ENCODE measurements at places on chromosomes 2 and 18. TPM values are rescaled to one million over a fixed set of nuclear protein-coding genes. Genes with fewer than 3 reads are reported as not detected.

GRCh38 chr18:37246779-37247340, 318.7 kb downstream of the CELF4 start:
- no peaks in the 10 kb centered on the region for H3K4me1 ChIP-seq
- H3K4me3 ChIP-seq, result no peak overlapping the region
- no peaks in the 10 kb centered on the region for H3K36me3 ChIP-seq
- H3K27me3 ChIP-seq, result peaks cover 7% of the 10 kb centered on the region
- no peak overlapping the region for H3K27ac ChIP-seq
- DNase-seq, result no peak

- H3K27ac ChIP-seq, result peak overlapping the region; percentile 6
- no peaks in the 10 kb centered on the region for H3K36me3 ChIP-seq
- peaks cover 20% of the 10 kb centered on the region for H3K4me1 ChIP-seq
- no peak overlapping the region for H3K4me3 ChIP-seq
- peaks cover 2% of the 10 kb centered on the region for H3K27me3 ChIP-seq
- DNase-seq, result no peak
Measured at GRCh38 chr2:237895544-237896506, 36.4 kb downstream of the RAMP1 start.

- no peaks in the 10 kb centered on the region for H3K4me1 ChIP-seq
- peaks cover 10% of the 10 kb centered on the region for H3K27me3 ChIP-seq
- H3K27ac ChIP-seq, result no peak overlapping the region
- no peak for DNase-seq
- no peak overlapping the region for H3K4me3 ChIP-seq
Measured at GRCh38 chr2:3219536-3219935, 158.1 kb downstream of the EIPR1 start.

DNA sequence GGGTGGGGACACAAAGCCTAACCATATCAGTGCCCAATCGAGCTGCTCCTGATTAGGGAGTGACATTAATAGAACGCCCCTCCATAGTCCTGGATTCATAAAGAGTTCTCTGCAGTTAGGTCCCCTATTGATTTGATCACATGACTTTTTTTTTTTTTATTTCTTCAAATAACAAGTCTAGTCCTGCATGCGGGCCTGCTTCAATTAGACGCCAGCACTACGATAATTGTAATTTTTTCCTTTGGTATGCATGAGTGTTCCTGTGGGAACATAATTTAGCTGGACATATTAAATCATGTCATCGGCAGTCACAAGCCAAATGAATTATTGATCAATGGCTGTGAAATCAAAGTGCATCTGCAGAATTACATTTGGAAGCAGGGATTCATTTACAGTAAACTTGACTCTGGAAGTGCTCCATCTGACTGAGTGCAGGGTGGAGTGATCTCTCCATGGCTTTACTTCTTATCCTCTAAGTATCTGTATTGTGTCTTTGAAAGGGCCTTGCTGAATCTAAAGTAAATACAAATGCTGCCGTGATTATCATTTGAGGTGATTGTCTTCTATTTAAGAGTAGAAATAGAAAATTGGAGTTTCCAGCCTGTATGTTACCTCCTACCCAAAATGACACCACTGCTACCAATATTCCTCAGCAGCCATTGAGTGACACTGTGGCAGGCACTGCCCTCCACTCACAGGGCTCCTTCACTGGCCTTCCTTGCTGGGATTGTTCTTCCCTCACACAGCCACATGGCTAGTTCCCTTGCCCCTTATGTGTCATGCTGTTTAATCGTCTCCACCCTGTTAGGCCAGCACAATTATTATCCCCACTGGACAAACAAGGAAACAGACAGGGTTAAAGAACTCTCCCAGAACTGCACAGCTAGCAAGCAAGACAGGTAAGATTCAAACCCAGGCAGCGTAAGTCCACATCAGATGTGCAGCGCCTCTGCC, 337.4 kb upstream of the ID2 start:
- H3K4me3 ChIP-seq, result no peak overlapping the region
- DNase-seq, result no peak
- no peak overlapping the region for H3K27ac ChIP-seq
- peaks cover 9% of the 10 kb centered on the region for H3K4me1 ChIP-seq
- H3K36me3 ChIP-seq, result no peaks in the 10 kb centered on the region

DNA sequence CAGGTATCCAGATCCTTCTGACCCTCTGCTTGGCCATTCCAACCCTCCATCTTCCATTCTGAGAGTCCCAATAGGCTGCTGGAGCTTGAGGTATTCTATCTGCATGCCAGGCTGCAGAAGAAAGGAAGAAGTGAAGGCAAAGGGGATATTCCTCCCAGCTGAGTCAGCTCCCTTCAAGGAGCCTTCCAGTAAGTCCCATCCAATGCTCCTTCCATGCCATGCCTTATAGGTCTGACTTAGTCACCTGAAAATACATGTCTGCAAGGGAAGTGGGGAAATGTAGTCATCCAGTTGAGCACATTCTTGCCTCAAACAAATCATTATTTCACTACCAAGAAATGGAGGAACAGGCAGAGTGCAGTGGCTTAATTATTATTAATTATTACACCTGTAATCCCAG, 464.6 kb downstream of the CNTNAP5 start:
- H3K36me3 ChIP-seq, result no peaks in the 10 kb centered on the region
- H3K27ac ChIP-seq, result no peak overlapping the region
- DNase-seq, result no peak
- H3K4me3 ChIP-seq, result no peak overlapping the region

GRCh38 chr2:96164459-96165184, 19.4 kb upstream of the DUSP2 start:
- peaks cover 7% of the 10 kb centered on the region for H3K36me3 ChIP-seq
- H3K27ac ChIP-seq, result peak overlapping the region; percentile 62
- H3K4me3 ChIP-seq, result no peak overlapping the region

DNA sequence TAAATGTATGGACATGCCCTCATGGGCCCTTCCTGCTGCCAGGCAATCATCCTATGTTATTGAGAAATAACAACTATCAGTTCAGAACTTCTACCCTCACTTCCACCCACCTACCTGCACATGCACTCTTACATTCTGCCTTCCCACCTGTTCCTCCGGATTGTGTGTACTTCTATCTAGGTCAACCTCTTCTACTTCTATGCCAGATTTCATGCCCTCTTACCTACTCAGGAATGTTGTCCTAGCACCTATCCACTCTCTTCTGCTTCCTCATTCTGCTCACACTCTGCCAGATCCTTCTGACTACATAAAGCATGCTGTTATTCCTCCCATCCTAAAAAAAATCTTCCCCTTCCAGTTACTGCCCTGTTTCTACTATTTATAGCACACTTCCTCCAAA, 333.5 kb downstream of the IRS1 start:
- no peaks in the 10 kb centered on the region for H3K27me3 ChIP-seq
- no peaks in the 10 kb centered on the region for H3K4me1 ChIP-seq
- H3K4me3 ChIP-seq, result no peak overlapping the region
- H3K36me3 ChIP-seq, result no peaks in the 10 kb centered on the region

- no peak overlapping the region for H3K4me3 ChIP-seq
- H3K4me1 ChIP-seq, result peaks cover 12% of the 10 kb centered on the region
- H3K27ac ChIP-seq, result no peak overlapping the region
- no peaks in the 10 kb centered on the region for H3K36me3 ChIP-seq
- H3K27me3 ChIP-seq, result no peaks in the 10 kb centered on the region
- peak; percentile 14 for DNase-seq
Measured at GRCh38 chr2:189116087-189116486, 63.5 kb downstream of the COL5A2 start.

- H3K36me3 ChIP-seq, result peaks cover 5% of the 10 kb centered on the region
- peak; percentile 47 for DNase-seq
- peaks cover 37% of the 10 kb centered on the region for H3K4me1 ChIP-seq
- H3K27ac ChIP-seq, result no peak overlapping the region
- H3K4me3 ChIP-seq, result no peak overlapping the region
- H3K27me3 ChIP-seq, result peaks cover 2% of the 10 kb centered on the region
Measured at GRCh38 chr2:10331027-10331701, 28.5 kb downstream of the HPCAL1 start.

DNA sequence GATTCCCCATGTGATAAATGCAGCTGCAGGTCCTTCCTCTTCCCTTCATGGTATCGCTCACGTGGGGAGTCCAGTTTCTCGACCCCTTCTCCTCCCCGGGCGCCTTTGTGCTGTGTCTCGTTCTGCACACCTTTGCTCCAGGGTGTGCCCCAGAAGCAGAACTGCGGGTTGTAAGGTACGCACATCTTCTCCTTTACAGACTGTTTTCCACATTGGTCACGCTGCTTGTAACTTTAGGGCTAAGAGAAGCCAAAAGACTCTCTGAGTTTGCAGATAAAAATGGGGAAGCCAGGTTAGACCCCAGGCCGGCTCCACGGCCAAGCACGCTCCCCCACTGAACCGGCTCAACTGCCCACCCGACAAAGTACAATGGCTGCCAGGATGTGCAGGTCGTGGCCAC, 45.9 kb upstream of the TFCP2L1 start:
- H3K4me1 ChIP-seq, result peaks cover 3% of the 10 kb centered on the region
- no peak for DNase-seq
- peaks cover 9% of the 10 kb centered on the region for H3K36me3 ChIP-seq
- peaks cover under 1% of the 10 kb centered on the region for H3K27me3 ChIP-seq
- no peak overlapping the region for H3K4me3 ChIP-seq
- H3K27ac ChIP-seq, result no peak overlapping the region

DNA sequence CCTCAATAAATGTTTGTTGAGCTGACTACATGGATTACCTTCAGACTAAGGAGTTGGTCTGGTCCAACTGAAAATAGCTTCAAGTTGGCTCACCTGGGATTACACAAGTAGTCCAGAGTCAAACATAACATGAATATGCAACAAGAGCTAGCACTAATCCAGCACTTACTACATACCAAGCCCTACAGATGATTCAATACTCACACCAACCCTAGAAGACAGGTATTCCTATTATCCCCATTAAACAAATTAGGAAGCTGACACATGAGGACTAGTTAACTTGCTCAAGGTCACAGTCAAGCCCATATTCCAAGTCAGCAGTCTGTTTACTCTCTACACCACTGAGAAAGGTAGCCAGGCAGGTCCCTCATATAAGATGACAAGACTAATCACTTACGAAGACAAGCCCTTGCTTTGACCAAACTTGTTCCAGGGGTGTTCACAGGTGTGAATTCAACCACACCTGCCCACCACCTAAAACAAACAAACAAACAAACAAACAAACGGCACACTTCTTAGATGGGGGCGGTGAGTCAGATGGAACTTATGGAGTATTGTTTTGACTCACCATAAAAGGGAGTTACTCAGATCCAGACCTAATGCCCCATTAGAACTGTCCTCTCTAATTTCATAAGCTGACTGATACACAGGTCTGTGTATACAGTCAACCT, 29.1 kb downstream of the TMEM131 start:
- H3K4me1 ChIP-seq, result peaks cover 4% of the 10 kb centered on the region
- no peak for DNase-seq
- H3K27me3 ChIP-seq, result peaks cover 1% of the 10 kb centered on the region
- H3K4me3 ChIP-seq, result no peak overlapping the region

GRCh38 chr2:130818809-130819208, 17.9 kb upstream of the ARHGEF4 start:
- H3K4me3 ChIP-seq, result no peak overlapping the region
- H3K27me3 ChIP-seq, result no peaks in the 10 kb centered on the region
- no peaks in the 10 kb centered on the region for H3K36me3 ChIP-seq
- no peak overlapping the region for H3K27ac ChIP-seq
- no peak for DNase-seq
- H3K4me1 ChIP-seq, result peaks cover 4% of the 10 kb centered on the region

- no peak for DNase-seq
- H3K4me3 ChIP-seq, result no peak overlapping the region
- H3K27me3 ChIP-seq, result no peaks in the 10 kb centered on the region
- H3K36me3 ChIP-seq, result no peaks in the 10 kb centered on the region
- no peak overlapping the region for H3K27ac ChIP-seq
- H3K4me1 ChIP-seq, result no peaks in the 10 kb centered on the region
Measured at GRCh38 chr2:152961351-152961750, 242.9 kb downstream of the ARL6IP6 start.

Gene ICOS
- total RNA-seq, result not detected

Gene MARCHF4
- total RNA-seq, result 26.1 TPM

Gene ALKAL2
- total RNA-seq, result 1.0 TPM

Gene CD8B
- total RNA-seq, result not detected

Gene RAB6C
- 0.25 TPM for total RNA-seq

Data from glutamatergic neuron (in vitro differentiated cells).